ENCODE measurements at places on chromosomes 3 and 15. TPM values are rescaled to one million over a fixed set of nuclear protein-coding genes. Genes with fewer than 3 reads are reported as not detected.

Gene ZMYND10
- total RNA-seq: 1.8 TPM

DNA sequence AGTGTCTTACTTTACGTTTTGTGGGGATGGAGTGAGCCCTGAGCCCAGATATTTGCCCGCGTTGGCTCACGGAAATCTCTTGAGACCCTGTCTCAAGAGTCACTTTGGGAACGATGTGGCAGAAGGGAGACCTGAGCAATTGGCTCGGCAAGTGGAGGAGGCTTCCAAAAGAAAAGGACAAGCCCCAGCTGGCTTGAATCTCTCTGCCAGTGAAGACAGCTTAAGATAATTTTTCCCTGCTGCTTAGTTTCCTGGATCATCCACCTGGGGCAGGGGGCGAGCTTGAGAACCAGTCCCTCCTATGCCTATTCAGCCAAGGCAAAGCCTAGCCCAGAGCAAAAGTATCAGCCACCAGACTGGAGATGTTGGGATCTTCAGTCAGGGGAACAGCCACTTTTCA is 708 bp downstream of the SEC22A start:
- DNase-seq: no peak

- DNase-seq: no peak
Observed at GRCh38 chr3:37054370-37054769, 61.1 kb downstream of the MLH1 start.

Gene ITIH4
- 3.6 TPM for total RNA-seq

- no peak for DNase-seq
Observed at GRCh38 chr3:81823882-81824395, 62.5 kb upstream of the GBE1 start.

- DNase-seq: no peak
Observed at GRCh38 chr3:149245738-149246451, 24.3 kb upstream of the CP start.

Gene OR5K2
- total RNA-seq: not detected

DNA sequence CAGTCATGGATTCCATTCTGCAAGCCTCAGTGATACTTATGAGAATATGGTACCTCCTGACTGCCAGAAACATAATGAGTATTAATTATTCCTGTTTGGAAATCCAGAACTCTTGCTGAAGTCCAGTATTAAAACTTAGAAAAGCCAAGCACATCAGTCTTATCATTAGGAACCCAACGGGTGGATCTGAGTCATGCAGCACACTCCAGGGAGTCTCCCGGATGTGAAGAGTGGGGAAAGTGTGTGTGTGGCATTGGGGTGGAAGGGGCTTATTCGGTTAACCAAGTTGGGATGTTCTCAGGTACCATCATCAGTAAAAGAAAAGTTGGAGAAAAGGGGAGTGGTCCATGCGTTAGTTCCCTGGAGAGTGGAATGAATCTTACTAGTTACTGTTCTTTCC is 181.1 kb downstream of the PLCL2 start:
- no peak for DNase-seq

Gene ANKUB1
- total RNA-seq: not detected

- peak; percentile 34 for DNase-seq
Observed at GRCh38 chr15:53197426-53197839, 407.3 kb upstream of the ONECUT1 start.

DNA sequence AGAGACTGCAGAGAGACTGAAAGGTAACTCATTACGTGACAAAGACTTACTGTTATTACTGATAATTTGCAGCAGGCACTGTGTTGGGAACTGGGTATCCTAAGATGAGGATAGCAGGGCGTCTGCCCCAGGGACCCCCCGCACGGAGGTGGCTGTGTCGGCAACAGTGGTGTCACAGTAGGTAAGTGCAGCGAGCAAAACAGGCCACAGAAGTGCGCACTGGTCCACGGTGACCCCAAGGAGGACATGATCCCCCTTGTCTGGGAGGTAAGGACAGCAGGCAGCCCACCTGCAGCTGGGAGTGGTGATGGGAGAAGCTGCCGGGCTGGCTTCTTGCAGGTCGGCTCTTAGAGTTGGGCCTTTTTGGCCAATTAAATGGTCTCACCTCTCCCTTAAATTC is 82.9 kb downstream of the FAM43A start:
- DNase-seq: peak; percentile 10

DNA sequence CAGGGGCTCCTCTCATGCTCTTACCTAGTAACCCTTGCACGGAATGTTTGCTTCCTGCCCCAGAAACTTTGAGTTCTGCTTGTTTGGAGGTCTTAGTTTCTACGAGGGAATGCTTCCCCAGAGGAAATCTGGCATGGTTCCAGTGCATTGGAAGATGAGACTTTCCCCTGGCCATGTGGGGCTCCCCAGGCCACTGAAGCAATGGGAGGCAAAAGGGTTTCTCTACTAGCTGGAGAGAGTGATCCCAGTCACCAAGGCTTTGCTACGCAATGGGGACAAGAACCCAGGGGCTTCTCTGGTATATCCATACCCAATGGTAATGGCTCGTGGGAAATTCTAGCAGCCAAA is 44.2 kb upstream of the RPL32 start:
- no peak for DNase-seq

DNA sequence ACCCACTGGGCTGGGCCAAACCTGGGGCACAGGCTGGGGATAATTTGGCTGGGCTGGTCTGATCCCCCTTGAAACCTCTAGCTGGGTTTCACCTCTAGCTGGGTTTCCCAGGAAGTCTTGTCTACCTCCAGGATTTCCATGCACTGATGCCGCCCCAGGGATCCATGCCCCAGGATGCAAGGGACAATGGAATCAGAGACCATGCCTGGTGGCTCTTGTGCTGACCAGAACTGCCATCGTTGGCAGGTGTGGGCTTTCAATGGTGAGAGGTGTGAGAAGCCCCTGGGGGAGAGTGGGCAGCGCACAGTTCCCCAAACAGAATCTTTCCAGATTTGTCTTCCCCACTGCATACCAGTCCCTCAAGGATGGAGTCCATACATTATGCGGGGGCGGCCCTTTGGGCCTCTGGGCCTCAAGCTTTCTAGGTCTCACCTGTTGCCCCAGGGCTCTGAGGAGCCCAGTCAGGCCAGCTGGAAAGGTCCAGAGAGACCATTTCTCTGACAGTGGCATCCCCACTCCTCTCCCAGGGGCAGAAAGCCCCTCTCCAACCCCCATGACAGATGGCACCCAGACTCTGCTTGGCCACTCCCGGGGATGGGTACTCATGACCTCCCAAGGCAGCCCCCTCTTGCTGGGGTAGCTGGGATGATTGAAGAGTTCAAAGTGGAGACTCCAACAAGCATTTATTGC is 35.4 kb downstream of the EPHB3 start:
- DNase-seq: no peak

DNA sequence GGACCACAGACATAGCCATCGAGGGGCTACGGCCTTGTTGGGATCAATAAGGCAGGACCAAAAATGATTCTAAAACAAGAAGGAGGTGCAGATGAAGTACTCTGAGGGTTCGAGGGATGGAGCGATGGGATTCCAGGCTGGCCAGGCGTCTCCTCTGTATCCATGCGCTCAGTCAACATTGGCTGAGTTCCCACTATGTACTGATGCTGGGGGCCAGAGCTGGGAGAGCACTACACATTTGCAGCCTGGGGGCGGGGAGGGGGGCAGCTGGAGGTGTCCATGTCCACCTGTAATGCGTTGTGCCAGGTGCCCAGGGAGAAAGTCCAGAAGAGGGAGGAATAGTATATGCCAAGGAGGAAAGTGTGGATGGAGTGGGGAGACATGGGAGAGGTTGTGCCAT is 81.5 kb downstream of the AAGAB start:
- no peak for DNase-seq

DNA sequence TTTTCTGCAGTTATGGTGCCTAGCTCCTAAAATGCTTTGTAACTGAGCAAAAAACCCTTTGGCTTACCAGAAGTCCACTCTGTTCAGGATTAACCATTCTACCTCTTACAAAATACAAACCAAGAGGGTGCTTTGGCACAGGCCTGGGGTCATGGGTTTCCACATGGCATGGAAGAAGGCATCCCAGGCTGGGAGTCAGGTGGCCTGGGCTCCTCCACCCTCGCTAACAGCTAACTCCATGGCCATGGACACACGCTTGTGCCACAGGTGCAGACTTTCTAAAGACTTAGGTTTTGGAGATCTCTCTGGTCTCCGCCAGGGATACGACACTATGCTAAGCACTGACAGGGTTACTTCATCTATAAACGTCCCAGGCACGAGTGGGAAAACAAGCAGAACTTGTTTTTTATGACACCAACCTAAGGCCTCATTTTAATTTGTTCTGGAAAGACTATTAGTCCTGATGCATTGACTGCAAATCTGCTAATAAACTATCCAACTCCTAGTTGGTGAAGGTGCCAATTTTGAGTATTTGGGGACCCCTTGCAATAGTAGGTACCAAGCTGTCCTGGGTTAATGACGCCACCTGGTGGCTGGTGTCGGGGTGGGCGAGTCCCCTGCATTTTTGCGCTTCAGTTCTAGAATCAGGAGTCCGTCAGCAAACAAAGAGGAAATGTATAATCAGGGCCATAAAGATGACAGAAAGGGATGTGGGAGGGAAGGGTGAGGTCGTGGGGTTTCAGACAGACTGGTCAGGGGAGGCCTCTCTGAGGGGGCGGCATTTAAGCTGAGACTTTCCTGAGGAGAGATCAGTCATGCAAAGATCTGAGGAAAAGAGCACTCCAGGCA is 10.3 kb upstream of the ALDH1A3 start:
- no peak for DNase-seq

Gene TRIM42
- total RNA-seq: not detected

DNA sequence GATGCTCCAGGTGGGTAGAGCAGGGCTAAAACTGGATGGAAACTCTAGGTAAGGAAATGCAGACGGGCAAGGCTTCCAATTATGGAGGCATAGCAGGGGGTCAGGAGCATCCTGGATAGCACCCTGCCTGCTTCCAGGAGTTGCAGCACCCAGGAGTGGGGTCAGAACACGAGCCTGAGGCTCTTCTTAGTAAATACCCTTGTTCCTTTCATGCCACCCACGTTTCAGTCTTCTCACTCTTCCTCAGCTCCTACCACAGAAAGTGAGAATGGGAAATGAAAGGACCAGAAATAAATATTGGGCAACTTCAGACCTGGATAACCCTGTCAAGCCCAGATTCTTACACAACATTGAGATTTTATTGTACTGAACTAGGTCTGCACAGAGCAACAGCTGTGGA is 16.4 kb downstream of the CCR1 start:
- no peak for DNase-seq

Gene PFKFB4
- total RNA-seq: 53.0 TPM

GRCh38 chr3:154431043-154431442 is 1.1 kb upstream of the GPR149 start:
- no peak for DNase-seq

Gene RETNLB
- not detected for total RNA-seq

DNA sequence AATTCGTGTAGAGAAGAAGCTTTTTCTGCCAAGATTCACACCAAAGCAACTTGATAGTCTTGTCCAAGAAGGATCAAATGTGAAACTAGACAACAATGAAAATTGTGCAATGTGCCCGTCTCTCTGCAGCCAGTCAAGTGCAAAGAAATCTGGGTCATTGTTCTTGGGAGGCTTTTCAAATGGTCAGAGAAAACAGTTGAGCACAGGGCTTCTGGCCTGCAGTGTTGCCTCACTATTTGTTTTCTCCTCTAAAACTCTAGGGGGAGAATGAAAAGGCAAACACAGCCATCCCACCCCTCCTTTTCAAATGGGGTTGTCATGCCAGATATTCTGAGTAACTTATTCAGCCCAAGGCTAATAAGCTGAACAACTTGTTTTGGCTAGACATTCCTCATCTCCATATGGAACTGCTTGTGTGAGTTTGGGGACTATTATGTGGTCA is 417.6 kb upstream of the CDIN1 start:
- DNase-seq: no peak

DNA sequence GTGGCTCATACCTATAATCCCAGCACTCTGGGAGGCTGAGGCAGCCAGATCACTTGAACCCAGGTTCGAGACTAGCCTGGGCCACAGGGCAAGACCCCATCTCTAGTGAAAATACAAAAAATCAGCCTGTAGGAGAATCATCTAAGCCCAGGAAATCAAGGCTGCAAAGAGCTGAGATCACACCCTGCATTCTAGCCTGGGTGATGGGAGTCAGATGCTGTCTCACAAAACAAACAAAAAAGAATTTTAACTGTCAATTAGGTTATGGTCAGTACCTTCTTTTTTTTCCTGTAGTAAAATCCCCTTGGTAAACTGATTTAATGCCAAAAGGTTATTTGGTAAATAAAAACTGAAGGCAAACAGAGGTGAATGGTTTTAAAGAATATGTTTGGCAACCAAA is 29.0 kb downstream of the TMCC1 start:
- DNase-seq: no peak

Gene ADAMTSL3
- total RNA-seq: 0.07 TPM

DNA sequence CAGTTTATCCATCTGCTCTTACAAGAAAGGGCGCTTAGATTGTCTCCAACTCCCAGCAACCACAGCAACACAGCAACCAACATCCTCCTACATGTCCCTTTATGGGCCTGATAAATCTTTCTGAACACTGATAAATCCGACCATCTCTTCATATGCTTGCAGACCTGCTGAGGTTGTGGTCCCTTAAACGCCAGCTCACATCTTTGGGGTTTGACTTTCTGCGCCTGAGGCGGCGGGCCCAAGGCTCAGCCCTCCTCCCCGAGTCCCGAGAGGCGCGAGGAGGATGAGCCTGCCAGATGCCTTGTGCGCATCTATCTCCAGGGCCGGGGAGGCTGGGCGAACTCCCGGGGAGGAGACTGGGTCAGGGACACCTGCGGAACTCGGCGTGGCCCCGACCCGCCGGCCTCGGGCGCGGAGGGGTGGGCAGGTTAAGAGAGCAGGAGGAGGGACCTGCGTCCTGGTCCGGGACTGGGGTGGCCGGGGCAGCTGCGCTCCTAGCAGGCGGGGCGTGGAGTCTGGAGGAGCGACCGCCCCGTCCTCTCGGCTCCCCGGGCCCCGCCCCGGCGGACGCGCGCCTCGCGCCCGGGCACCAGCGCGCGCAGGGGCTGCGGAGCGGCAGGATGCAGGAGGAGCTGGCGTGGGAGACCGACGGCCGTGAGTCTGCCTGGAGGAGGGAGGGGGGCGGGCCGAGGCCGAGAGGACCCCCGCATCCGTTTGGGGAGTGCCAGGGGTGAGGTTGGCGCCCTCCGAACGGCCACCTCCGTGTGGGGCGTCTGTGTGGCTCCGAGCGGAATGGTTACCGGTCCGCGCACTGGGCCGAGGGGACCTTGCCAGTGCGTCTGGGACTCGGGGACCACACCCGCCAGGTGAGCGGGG is at the start of gene ANKDD1A:
ANKDD1A (plus strand) TSS at position 592 of the 876 bp plus-strand sequence; CDS start at position 621, 29 bp downstream.
- DNase-seq: peak; percentile 60

Gene VPS33B
- total RNA-seq: 22.4 TPM

GRCh38 chr15:83163032-83163431 is 44.6 kb downstream of the HDGFL3 start:
- no peak for DNase-seq

DNA sequence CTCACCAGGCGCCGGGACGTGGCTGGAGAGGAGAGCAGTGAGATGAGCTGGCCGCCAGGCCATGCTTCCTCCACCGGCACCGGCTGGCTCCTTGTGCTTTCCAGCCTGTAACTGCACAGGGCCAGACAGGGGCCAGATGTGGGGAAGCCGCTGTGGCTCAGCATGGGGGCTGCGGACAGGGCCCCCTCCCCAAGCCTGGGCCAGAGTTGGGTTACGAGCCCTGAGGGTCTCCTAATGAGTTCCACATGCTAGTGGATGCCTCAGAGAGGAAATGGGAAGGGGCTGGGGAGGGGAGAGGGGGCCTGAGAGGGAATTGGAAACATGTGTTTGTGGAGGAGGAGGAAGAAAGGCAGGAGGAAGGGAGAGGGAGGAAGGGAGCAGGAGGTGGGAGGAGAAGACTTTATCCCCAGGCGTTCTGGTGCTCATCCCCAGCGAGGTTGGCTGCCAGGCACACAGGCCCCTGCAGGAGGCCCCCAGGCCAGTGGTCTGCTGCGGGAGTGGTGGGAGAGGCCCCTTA is 11.7 kb upstream of the DUSP7 start:
- no peak for DNase-seq

- DNase-seq: no peak
Observed at GRCh38 chr3:29643034-29643425, 362.2 kb downstream of the RBMS3 start.

Gene SNTN
- not detected for total RNA-seq

Gene XCR1
- 0.07 TPM for total RNA-seq
